ENCODE measurements at places on chromosomes 13 and 19.

- DNase-seq = no peak
Observed at GRCh38 chr19:29837448-29837981, 25.7 kb downstream of the CCNE1 start.

DNA sequence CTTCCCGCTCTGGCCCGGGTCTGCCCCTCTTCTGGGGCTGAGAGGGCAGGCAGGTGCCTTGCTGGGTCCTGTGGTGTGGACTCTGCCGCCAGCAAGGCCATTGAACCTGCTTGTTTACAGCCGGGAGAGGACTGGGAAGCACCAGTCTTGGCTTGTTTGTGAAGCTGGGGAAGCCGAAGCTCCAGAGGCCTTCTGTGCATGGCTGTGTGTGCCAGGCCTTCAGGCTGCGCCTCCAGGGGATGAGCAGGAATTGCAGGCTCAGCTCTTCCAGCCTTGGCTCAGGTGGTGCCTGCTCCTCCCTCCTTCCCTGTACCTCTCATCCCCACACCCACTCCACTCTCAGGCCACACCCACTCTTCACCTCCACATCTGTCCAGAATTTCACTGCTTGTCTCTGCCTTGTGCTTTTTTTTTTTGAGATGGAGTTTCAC lies 17.5 kb downstream of the NDUFB7 start:
- no peak for DNase-seq

DNA sequence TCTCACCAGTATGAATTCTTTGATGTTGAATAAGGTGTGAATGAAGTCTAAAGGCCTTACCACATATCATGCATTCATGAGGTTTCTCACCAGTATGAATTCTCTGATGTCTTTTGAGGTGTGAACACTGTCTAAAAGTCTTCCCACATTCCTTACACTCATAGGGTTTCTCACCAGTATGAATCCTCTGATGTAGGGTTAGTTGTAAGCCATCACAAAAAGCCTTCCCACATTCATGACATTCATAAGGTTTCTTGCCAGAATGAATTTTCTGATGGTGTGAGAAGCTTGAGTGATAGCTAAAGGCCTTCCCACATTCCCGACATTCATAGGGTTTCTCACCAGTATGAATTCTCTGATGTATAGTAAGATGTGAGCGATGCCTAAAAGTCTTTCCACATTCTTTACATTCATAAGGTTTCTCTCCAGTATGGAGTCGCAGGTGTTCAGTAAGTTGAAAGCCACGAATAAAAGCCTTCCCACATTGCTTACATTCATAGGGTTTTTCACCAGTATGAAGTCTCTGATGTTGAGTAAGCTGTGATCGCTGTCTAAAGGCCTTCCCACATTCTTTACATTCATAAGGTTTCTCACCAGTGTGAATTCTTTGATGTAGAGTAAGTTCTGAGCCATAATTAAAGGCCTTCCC lies 27.7 kb downstream of the ZNF461 start:
- DNase-seq = peak; percentile 6

- DNase-seq = no peak
Observed at GRCh38 chr13:50957620-50958019, 48.0 kb downstream of the RNASEH2B start.

GRCh38 chr19:23283925-23284324 lies 33.7 kb upstream of the ZNF724 start:
- DNase-seq = peak; percentile 11

DNA sequence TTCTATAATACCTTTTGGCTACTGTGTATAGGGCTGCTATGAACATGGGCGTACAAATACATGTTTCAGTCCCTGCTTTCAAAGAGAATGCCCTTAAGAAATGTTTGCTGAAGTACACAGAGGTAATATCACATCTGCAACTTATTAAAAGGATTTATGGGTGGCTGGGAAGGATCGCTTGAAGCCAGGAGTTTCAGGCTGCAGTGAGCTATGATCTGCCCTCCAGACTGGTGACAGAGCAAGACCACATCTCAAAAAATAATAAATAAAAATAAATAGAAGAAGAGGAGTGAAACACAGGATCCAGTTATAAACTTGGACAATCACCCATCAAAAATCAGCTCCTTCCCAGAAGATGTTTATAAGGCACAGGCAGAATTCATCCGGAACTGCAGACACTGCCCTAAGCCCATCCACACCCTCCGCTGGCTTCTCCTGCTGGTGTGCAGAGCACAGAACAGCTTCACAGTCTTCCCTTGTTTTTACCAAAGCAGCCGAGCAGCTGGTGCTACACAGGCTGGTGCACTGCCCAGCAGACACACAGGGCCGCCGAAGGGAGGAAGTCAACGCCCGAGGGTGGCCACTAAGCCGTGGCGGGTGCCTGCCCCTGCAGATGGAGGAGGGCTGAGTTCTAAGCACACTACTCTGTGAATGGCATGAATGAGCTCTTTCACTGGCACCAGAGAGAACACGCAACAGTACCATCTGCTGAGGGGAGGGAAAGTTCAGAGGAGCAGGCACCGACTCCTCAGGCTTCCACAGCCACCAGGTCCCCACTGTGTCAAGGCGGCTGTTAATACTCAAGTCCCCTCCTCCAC lies 44.0 kb downstream of the BRD4 start:
- DNase-seq = peak; percentile 44

GRCh38 chr19:9757544-9758501 lies 10.7 kb downstream of the ZNF846 start:
- no peak for DNase-seq

- peak; percentile 24 for DNase-seq
Observed at GRCh38 chr19:21698215-21698614, 69.2 kb downstream of the ZNF100 start.

DNA sequence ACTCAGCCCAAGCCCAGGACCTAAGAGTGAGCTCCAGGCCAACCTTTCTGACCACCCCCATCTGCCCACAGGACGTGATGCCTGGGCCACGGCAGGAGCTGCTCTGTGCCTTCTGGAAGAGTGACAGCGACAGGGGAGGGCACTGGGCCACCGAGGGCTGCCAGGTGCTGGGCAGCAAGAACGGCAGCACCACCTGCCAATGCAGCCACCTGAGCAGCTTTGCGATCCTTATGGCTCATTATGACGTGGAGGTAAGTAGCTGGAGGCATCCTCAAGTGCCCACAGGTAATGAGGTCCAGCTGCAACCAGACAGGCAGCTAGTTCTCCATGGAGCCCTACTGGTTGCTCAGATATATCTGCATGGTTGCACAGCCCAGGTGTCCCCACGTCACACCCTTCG lies 14.8 kb downstream of the DDX39A start:
- no peak for DNase-seq

DNA sequence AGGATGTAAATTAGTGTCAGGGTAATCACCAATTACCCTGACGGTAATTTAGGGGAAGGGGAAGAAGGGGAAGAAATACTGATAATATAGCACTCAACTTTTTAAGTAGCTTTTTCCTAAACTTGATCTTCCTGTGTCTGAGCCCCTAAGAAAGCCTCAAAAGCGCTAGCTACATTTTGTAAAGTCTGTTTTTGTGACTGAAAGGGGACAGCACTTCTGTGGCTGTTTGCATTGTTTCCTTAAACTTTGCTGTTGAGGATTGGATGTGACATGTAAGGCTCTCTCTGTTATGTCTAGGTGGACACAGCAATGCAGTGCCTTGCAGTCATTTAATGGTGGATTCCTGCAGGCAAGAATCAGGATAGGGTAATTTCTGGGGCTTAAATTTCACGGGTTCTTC lies 42.8 kb downstream of the SPATA13 start:
- no peak for DNase-seq

- DNase-seq = no peak
Observed at GRCh38 chr13:94154367-94154766, 325.1 kb downstream of the DCT start.

DNA sequence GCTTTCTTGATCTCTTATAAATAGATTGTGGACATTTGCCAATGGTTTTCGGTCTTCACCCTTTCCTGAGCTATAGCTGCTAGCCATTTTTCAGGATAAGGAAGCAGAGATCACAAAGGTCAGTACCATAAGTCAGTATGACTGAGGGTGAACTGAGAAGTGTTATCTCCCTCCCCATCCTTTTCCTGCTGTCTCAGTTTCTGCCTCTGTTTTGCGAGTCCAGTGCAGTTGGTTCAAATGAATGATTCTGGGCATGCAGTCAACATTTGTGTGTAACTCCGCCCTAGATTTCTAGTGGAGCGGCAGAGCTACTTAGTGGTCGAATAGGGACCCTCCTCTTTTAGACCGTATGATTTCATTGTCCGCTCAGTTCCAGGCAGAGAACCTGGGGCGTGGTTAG lies 460.8 kb upstream of the ARGLU1 start:
- DNase-seq = no peak

DNA sequence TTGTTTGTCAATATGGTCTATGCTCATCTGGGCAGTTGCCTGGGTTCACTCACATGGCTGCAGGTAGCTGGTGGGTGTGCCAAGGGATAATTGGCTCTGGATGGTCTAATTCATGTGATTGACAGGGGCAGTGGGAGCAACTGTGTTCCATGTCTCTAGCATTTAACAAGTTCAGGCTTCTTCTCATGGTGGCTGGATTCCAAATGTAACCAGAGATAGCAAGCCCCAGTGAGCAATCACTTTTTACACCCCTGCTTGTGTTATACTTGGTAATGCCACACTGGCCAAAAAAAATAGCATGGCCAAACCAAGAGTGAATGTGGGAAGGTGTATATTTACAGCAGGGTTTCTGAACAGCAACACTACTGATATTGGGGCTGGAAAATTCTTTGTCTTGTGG lies 89.6 kb upstream of the TNFSF11 start:
- DNase-seq = no peak

DNA sequence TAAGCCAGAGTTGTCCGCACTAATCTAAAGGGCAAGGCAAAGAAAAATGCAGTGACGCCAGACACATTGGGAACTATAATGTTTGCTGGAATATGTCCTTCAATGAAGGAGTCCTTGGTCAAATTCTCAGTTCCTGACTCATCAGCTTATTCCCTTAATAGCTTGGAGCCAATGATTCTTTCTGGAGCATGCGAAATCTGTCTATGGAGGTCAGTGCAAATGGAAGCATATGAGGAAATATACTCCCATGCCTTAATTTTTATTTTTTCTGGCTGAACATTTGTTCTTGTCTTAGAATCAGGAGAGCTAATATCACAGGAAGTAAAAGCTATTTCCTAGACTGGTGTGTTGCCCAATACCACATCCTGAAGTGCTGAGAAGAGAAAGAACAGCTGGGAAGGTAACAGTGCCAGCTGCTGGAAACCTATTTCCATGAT lies 289.8 kb upstream of the SPRY2 start:
- DNase-seq = no peak

DNA sequence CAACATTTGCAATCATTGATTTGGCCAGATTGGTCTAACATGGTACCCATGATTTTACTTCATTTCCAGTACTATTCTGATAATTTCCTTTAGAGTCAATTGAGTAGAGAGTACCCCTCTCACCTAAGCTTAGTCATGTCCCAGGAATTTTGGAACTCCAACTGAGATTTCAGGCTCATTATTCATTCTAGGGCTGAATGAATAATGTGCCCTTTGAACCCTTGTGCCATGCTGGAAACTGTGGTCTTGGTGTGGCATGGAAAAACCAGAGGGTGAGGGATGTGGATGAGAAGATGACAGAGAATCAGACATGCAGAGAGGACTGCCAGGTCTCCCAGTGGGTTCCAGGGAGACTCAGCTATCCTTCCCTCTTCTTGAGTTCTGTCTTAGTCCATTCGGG lies 30.2 kb downstream of the ITM2B start:
- DNase-seq = no peak

GRCh38 chr19:13169769-13170168 lies 19.6 kb downstream of the IER2 start:
- DNase-seq = no peak

DNA sequence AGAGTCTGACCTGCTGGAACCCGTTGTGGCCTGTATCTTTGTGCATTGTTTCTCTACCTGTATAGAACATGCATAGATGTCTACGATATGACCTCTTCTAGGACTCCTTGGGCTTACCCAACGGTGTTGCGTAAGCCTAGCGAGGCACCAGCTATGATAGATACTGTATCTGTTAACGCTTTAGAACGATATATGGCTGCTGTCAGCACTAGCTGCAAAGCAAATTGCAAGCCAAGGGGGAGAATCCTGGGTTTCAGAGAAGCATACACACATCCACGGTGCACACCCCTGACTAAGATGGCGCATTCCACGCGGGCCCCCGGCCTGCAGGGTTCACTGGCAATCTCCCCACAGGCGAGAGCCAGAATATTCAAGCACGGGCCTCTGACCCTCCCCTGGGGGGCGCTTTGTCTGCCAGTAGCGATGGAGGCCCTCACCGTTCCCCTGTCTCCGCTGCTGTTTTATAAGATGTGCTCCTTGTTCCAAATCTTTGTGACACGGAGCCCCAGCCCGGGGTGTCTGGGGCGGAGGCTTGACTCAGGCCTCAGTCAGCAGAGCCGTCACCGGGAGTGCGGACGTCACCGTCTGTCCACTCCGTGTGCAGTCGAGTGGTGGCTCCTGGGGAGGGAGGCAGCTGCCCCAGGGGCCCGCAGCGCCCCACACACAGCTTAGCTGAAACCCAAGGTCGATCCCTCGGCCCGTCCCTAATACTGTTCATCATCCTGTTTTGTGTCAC lies 12.9 kb upstream of the RPS15 start:
- DNase-seq = no peak

- DNase-seq = no peak
Observed at GRCh38 chr19:3968556-3969434, 2.1 kb downstream of the DAPK3 start.

GRCh38 chr13:80962855-80963254 lies 621.9 kb upstream of the SPRY2 start:
- no peak for DNase-seq

DNA sequence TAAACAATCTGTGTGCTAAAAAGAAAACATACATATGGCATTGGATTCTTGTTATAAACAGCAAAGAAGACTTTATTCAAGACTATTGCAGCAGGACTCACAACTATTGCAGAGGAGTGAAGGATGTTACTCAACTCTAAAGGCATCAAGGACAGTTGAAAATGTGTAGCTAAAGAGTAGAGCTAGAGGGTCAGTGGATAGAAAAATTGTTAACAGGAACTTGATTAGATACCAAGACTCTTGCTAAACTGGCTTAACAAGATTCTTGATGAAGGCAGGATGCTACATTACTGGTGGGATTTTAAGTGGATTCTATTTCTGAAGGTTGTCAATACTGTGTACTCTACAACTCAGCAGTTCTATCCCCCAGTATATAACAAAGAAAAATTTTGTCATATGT lies 1183.3 kb downstream of the SLITRK1 start:
- DNase-seq = no peak

DNA sequence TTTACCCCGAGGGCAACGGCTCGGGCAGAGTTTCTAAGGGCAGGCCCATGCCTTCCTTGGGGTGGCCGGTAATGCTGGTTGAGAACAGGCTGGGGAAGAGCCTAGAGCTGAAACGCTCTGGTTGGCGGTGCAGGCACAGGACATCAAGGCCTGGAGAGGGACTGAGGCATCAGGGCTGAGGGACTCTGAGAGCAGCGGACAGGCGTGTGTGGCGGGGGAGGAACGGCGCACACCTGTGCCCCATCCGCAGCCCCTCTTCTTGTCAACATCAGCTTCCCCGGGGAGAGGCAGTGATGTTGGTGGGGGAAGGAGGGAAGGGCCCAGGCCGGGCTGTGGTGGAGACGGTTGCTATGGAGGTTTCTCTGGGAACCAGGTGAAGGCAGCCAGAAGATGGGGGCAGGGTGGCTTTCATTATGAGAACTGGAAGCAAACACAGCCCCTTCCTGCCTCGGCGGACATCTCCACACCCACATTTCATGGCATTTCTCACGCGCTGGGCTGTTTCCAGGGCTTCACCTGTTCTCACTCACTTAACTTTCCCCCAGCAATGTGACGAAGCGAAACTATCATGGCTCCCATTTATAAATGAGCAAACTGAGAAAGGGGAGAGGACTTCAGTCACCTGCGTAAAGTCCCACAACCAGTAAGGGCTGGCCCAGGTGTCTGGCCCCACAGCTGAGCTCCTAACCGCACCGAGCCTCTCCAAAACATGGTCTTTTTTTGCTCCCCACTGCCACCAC lies 8.2 kb upstream of the ATF5 start:
- DNase-seq = no peak

- no peak for DNase-seq
Observed at GRCh38 chr19:55490478-55491432, 2.5 kb downstream of the SSC5D start.

Data from thymus (tissue), 14 donors.